T-helper 2 cell (primary cell): ENCODE measurements at places on chromosomes 2 and 18.

DNA sequence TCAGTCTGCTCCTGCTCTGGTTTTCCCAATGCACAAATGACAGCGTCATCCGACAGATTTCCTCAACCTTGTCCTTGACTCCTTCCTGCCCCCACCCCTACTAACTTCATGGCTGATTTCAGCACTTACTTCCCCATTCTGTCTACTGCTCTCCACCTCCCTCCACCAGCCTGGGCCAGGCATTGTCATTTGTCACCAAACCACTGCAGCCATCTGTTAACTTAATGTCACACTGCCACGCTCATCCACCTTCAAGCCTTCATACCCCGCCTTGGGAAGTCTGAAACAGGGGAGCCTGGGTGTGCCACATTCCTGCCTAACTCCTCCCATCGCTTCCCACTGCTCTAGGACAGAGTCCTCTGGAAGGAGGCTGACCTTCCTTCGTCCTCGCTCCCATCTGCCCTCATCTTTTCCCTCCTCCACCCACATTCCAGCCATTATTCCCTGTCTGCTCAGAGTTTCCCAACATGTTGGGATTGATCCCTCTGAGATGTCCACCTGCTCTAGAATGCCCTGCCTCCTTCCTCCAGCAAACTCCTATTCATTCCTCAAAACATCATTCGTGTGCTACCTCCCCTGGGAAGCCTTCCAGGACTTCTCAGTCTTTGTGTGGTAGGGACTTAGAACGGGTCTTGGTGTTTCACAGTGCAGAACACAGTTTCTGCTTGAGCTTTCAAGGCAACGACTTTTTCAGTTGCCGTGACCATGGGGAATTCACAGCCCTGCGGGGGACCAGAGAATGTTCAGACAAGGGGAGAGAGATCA, 42.2 kb upstream of the SMAD7 start:
- no peak for DNase-seq

- DNase-seq = no peak
Observed at GRCh38 chr2:191601060-191601459, 76.9 kb upstream of the NABP1 start.

DNA sequence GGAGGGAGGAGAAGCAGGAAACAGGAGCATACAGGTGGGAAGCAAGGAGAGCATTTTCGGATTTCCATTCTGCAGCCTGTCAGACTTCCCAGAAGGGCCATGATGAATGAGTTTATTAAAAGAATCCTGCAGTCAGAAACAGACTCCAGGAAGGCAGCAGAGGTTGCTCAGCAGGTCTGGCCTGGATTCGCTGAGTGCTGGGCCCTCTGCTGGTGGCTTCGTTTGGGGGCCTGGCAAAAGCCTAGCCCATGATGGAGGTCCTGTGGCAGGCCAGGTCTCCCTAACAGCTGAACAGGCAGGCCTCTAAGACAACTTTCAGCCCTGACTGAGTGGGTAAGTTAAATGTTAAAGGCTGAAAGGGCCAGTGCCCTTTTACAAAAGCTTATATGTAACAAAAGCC, 108.2 kb upstream of the CAPN13 start:
- DNase-seq = no peak

GRCh38 chr2:67479261-67479660, 82.1 kb downstream of the ETAA1 start:
- DNase-seq = no peak

- DNase-seq = no peak
Observed at GRCh38 chr2:144084114-144084661, 435.7 kb downstream of the ZEB2 start.

DNA sequence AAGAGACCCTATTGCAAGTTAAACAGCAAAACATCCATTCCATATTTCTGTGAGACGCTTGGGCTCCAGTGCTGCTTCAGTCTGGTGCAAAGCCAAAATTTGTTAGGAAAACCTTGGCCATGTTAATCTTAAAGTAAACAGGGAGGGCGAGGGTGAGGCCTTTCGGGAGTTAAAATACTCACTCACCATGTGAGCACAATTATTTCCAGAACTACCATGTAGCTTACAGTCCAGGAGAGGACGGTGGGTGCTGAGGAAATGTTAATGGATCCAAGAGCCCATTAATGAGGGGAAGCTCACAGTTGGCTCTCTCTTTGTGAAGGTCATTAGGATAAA, 286.4 kb downstream of the SLC8A1 start:
- DNase-seq = no peak

- DNase-seq = no peak
Observed at GRCh38 chr2:191064590-191064989, 50.6 kb upstream of the STAT1 start.

GRCh38 chr2:34143149-34143548, 544.0 kb upstream of the FAM98A start:
- DNase-seq = no peak

DNA sequence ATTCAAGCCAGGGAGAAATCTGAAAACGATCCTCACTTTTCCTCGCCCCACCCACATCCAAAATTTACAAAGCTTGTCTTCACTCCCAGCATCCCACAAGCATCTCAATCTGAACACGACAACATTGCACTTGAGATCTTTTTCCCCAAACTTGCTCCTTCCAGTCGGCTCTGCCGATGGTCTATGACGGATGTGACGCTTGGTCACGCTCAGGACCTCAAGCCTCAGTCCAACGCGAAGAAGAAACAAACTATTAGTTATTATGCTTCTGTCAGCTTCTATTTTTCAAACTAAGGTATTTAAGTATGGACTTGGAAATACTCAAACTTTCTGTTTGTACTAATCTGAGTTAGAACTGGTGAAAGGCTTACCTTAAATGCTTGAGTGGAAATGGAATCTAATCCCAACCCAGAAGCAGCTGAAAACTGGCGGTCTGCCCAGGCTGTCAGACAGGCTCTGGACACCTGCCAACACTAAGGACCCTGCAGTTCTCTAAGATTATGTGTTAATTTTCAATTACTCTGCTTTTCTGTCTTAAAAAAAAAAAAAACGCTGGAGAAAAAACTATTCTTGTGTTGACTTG, 132.1 kb upstream of the DNMT3A start:
- DNase-seq = no peak

GRCh38 chr2:62192811-62193210, 3.1 kb upstream of the B3GNT2 start:
- DNase-seq = no peak

DNA sequence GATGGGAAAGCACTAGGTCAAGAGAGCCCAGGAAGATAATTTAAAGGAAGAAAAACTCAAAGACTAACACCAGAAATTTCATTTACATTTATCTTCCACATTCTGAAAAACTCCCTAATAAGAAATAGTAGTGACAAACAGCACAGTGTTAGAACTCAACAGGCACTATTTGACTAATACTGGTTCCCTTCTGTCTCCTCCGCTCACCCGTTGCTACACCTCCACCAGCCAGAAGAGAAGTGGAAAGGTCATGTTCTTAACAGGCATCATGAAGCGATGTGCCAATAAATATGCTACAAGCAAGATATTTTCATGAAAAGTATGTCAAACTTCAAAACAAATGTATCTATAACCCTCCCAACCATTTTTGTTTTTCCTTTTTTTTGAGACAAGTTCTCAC, 5.7 kb downstream of the ROCK1 start:
- DNase-seq = no peak

DNA sequence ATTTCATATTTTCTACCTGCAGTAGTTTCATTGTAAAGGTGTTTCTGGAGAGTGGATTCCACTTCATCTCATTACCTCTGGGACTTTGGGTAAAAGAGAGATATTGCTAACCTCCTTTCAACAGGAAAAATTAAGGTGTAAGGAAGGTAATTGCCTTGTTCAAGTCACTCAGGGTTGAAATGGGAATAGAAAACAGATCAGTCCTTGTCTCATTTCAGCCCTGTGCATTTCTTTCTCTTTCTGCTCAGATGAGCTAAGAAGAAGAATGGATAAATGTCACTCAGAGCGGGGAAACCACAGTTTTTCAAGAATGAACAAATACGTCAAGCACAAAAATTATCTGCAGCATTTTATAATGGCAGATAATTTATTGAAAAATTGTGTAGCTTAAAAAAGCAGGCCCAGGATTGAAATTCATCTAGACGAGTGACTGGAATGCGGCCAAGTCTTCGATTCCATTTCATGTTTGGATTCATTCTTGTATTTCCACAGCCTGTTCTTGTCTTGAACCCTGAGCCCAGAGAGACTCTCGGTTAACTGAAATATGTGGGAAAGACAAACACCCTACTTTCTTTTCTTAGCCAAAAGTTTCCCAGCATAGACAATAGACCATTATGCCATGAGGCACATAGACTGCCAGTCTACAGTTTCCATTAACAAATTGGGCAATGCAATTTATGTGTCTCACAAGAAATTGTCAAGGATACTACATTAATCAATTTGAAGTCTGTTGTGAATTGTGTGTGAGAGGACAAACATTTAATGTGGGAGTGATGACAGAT, 107.9 kb downstream of the POLE4 start:
- DNase-seq = no peak

- no peak for DNase-seq
Observed at GRCh38 chr2:232927793-232928550, 57.9 kb downstream of the SNORC start.

DNA sequence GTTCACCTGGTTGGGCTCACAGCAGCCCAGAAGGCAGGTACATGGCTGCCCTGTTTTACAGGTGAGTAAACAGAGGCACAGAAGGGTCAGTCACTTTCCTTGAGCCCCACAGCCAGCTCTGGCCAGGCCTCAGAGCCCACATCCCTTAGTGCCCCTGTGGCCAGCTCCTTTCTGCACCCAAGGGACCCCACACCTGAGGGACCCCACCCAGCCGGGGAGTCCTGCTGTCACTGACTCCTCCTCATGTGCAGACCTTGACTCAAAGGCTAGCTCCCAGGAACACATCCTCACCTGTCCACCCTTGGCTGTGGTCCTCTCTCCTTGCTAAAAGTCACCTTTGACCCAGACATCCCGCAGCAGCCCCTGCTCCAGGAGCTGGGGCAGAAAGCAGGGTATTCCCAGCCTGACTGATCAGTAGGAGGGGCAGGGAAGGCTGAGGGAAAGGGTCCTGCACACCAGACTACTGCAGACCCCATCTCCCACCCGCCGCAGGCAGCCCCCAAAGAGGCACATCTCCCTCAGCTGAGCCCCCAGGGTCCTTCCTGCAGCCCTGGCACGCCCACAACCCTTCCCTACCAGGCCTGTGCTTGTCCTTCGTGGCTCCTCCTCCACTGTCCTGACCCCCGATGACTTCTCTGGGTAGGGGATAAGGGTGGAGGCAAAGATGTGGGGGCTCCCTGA, 9.8 kb upstream of the ARHGEF4 start:
- no peak for DNase-seq
